Femur (tissue), 1 donor: ENCODE measurements at places on chromosomes 1 and 21.

DNA sequence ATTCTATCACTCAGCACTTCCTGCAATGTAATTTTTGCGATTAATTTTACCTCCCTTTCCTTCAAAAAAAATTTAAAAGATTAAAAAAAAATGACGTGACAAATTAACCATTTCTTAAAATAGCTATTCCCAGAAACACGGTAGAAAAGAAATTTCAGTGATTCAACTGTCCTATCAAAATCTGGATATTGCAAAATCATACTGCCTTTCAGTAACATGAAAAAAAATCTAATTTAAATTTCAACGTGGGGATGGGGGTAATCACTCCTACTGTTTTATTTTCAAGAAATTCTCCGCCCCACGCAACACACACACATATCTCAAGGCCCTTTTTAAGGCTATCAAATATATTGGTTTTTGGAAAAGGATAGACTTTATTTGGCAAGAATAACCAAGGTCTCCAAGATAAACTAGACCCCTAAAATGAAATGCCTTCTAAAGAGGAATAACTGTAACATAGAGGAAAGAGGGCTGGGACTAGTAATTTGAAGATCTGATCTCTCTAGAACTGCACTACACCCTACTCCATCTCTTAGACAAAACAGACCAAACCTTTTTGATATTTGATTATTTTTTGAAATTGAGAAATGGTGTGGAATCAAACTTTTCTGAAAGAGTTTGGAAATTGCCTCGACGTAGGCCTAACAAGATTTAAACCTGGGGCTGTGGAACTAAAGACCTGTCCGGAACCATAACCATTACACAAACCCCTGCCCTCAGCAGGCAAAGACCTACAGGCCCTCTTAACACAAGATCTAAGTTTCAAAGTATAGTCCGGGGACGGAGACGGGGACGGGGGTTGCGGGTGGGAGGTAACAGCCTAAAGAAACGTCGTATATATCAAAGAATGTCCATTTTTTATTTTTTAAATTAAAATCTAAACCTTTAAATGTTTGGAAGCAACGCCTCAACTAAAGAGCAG lies 941 bp downstream of the ARNT start:
- DNase-seq, result no peak

GRCh38 chr1:45863218-45863617 lies 59.8 kb downstream of the MAST2 start:
- no peak for DNase-seq

DNA sequence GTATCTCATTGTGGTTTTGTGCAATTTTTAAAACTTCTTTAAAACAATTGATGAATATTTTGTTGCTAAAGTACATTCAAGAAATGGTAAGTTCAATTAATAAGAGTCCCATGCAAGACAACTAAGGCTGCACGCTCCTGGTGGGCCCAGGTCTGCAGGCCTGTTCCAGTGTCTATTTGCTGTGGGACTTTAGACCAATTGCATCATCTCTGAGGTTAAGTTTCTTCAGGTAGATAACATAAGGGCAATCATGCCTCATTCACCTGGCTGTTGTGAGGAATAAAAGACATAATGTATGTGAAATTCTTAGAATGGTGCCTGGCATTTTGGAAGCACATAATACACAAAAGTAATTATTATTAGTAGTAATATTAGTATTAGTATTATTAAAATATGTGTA lies 82.9 kb downstream of the SLC25A24 start:
- DNase-seq, result no peak

GRCh38 chr21:17828223-17828622 lies 9.1 kb upstream of the C21orf91 start:
- no peak for DNase-seq

DNA sequence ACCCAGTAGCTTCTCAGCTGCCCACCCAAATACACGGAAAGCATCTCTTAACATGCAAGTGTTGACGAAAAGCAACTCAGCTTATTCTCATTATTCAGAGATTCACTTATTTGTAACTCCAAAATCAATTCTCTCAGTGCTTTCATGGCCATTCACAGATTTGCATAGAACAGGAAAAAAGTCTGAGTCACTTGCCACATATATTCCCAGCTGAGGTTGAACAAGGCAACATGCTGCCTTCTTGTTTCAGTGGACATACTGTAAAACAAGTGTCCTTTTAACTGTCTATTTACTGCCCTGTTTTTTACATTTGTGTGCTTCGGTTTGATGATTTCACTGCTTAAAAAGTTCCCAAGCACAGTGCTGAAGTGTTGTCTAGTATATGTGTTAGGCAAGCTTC lies 273.0 kb downstream of the LTN1 start:
- DNase-seq, result no peak

- no peak for DNase-seq
Measured at GRCh38 chr1:112735752-112736151, 20.6 kb upstream of the PPM1J start.

DNA sequence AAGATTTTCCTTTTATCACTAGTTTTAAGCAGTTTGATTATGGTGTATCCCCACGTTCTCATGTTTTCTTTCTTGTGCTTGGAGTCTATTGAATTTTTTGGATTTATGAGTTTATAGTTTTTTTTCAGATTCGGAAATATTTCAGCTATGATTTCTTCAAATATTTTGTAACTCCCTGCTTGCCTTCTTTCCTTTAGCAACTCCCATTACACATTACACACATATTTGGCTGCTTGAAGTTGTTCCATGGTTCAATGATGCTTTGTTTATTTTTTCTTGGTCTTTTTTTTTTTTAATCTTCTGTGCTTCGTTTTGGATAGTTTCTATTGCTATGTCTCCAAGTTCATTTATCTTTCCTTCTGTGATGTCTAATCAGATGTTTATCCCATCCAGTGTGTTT lies 48.5 kb upstream of the WARS2 start:
- no peak for DNase-seq

GRCh38 chr1:169466259-169467230 lies 19.2 kb downstream of the SLC19A2 start:
- DNase-seq, result peak; percentile 22

- no peak for DNase-seq
Measured at GRCh38 chr1:43340559-43340958, 2.9 kb downstream of the MPL start.

DNA sequence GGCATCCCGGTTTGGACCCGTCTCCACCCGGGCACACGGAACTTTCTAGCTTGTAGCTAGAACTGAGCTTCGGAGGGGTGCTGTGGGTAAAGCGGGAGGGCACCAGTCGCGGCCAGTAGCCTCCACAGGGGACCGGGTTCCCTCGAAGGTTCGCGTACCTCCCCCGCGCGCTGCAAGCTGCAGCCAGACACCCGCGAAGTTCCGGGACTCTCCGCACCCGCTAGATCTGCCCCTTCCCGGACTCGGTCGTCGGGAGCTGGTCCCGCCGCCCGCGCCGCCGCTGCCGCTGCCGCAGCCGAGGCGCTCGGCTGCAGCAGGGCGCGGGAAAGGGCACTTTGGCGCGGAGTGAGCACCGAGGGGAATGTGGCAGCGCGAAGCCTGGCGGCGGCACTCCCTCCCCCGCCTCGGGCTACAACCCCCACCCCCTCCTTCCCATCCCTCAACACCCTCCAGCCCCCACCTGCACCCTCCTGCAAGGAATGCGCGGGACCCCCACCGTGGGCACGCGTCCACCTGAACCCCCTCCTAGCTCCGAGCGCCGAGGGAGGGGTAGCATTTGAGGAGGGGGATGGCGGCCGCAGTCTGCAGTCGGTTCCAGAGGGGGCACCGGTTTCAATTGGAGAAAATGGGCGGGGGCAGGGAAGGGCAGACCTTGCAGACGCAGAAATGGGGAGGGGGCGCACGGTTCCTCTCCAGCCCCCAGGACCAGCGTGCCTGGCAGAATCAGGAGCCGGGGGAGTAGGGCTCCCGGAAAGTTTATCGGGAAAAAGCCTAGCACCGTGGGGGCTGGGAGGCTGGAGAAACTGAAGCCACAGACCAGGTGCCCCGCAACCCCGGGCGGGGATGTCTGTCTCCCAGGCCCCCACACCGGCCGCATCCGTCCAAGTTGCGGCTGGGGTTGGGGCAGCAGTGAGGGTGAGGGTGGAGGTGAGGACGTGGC lies 968 bp downstream of the CSMD2 start:
- DNase-seq, result no peak

- DNase-seq, result no peak
Measured at GRCh38 chr1:54425152-54425584, 19.0 kb upstream of the SSBP3 start.

GRCh38 chr1:164838786-164839185 lies 279.8 kb downstream of the PBX1 start:
- DNase-seq, result no peak

DNA sequence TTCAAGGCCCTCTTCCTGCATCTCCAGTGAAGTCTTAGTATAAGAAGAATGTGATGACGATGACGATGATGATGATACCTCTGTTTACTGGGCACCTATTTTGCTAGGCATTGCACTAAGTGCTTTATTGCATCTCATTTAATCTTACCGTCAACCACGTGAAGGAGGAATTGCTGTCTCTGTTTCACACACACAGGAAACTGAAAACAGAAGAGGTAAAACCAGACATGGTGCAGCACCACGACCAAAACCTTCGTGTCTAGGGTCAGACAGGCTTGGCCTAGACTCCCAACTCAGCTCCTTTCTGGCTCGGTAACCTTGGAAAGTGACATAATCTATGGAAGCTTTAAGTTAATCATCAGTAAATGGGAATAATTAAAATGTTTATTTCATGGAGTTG lies 20.7 kb upstream of the KCNA2 start:
- DNase-seq, result no peak

DNA sequence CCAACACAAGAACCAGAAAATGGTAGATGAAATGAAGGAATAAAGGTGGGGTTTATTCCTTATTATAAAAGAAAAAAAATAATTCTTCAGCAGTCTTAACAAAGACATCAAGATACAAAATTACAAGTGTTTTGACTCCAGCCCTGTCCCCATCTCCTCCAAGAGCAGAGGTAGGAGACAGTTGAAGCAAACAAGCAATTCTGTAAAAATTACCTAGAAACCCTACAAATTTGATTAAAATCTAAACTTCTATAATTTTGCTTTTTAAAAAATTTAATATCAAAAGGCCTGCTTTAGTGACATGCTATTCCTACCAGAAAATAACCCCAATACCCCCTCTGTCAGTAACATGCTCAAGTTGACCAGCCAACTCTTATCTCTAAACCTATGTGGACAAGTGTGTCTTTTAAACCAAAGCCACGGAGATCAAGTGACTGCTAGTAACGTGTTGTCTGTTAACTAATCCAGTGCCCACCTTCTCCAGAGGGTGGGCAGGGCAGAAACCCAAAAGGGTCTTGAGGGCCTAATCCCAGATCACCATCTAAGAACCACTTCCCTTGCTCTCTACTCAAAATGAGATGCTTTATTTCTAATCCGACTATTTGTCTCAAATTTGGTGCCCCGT lies 8.4 kb downstream of the GLUL start:
- no peak for DNase-seq

- peak; percentile 77 for DNase-seq
Measured at GRCh38 chr1:150976879-150977694, 2.5 kb upstream of the CERS2 start.

GRCh38 chr1:54973205-54973921 lies 7.1 kb upstream of the TMEM61 start:
- DNase-seq, result peak; percentile 75

DNA sequence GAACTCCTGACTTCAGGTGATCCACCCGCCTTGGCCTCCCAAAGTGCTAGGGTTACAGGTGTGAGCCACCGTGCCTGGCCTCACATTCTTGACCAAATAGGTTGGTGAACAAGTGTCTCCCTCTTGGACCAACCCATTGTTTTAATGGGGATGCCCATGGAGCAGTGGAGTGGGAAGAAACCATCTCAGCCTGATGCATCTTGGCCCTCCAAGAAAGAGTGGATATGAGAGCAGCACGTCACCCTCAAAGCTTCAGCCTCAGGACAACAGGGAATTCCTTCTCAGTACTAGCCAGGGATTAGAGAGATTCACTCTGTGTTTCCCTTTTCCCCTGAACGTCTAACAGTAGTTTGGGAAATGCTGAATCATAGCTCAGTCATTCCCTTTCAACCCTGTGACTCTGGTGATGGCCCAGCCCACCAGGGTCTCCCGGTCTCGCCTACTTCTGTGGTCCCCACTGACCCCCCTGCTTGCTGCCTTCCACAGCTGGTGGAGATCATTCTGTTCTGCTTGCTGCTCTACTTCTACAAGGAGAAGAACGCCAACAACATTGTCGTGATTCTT lies 37.4 kb downstream of the NIPAL3 start:
- DNase-seq, result no peak
